ENCODE measurements at places on chromosomes 2 and 18. TPM values are rescaled to one million over a fixed set of nuclear protein-coding genes. Genes with fewer than 3 reads are reported as not detected.

The DPYSL5 gene
- total RNA-seq = not detected

GRCh38 chr2:45833968-45834344 is 182.5 kb downstream of the PRKCE start:
- no peak overlapping the region for H3K27ac ChIP-seq
- H3K36me3 ChIP-seq = no peaks in the 10 kb centered on the region
- no peak overlapping the region for H3K4me3 ChIP-seq
- H3K4me1 ChIP-seq = no peaks in the 10 kb centered on the region

DNA sequence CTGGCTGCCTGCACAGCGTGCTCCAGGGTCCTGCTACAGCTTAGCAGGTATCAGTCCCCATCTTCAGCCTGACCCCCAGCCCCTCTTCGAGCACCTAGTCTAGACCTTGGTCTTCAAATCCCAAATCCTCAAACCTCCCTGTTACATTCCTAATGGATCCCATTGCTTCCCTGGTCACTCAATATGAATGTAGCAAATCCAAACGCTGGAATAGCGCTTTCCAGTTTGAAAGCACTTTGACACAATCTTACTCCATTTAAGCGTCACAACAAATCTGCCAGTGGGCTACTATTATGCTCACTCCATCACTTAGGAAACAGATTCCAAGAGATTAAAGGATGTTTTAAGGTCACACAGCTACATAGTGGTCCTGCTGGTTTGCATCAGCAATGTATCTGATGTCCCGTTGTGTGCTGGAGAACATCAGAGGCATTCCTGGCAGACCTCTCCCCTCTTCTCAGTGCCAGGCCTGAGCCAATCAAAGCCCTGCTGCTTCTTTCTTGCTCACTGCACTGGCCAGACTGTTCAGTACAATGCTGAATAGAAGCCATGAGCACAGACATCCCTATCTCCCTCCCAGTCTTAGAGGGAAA is 11.1 kb upstream of the INO80C start:
- peak overlapping the region; percentile 95 for H3K27ac ChIP-seq
- H3K4me1 ChIP-seq = peaks cover 83% of the 10 kb centered on the region
- H3K4me3 ChIP-seq = peak overlapping the region; percentile 35
- H3K27me3 ChIP-seq = no peaks in the 10 kb centered on the region

GRCh38 chr2:207251573-207252192 is 85.9 kb upstream of the KLF7 start:
- no peaks in the 10 kb centered on the region for H3K27me3 ChIP-seq
- H3K27ac ChIP-seq = no peak overlapping the region
- no peak overlapping the region for H3K4me3 ChIP-seq

DNA sequence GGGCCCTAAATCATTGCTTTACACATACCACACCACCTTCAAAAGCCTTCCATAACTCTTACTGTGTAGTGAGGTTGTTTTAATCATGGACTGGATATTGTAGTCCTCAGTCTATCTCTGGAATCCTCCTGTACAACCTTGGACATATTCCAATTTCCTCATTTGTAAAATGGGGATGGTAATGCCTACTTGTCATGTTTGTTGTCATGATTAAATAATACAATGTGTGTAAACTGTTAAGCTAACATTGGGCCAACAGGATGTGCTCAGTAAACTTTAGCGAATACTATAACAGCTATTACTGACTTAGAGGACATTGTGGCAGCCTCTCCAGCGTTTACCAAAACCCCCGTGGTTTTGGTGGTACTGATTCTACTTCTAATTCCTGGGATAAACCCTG is 74.7 kb upstream of the PTPRM start:
- H3K27me3 ChIP-seq = peaks cover 39% of the 10 kb centered on the region
- H3K4me1 ChIP-seq = no peaks in the 10 kb centered on the region
- H3K27ac ChIP-seq = no peak overlapping the region
- no peak overlapping the region for H3K4me3 ChIP-seq

DNA sequence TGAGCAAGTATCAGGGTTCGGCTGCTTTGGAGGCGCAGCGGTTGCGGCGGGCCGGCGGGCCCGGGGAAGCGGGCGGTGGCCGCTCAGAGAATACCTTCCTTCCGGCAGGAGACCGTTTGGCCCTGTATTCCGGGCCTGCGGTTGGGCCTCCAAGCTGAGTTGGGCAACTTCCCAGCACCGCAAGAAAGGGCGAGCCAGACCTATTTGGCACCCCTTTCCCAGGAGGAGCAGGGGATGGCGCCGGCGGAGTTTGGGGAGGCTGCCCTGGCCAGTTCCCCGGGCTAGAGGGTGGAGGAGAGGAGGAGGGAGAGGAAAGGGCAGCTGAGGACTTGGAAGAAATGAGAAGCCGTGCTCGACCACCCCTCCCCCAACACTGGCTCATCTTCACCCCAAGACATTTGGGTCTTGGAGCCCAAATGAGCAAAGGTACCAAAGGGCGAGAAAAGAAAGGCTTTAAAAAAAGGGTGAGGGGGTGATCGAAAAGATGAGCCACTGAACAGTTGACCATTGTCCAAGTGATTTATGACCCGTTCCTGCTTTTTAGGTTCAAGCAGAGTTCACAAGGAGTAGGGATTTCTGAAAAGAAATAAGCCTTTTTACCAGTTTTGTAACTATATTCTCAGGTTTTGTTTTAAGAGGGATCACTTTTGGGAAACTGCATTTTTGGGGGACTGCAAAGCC is 8.4 kb downstream of the HOXD3 start:
- no peaks in the 10 kb centered on the region for H3K36me3 ChIP-seq
- no peak overlapping the region for H3K4me3 ChIP-seq
- H3K4me1 ChIP-seq = no peaks in the 10 kb centered on the region
- no peak for DNase-seq

DNA sequence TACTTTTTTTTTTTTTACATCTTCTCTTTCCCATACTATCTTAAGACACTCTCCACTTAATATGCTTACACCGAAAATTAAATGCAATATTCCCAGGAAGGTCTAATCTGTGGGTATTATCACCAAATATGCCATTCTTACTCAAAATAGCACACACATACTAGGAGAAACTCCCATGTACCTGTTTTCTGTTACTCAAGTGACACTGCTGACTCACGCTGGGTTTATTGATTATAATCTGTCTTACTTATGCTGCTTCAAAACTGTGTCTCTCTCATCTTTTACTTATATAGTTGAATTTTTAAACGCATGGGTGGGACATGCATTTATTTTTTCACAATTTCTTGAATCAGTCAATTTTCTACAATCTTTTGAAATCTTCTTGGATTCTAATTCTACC is 29.9 kb downstream of the MRPL19 start:
- H3K27me3 ChIP-seq = no peaks in the 10 kb centered on the region
- no peak for DNase-seq
- no peaks in the 10 kb centered on the region for H3K4me1 ChIP-seq
- H3K4me3 ChIP-seq = no peak overlapping the region
- 0 out of 2 replicates have a peak, but pooled peaks cover 3% of the 10 kb centered on the region for H3K36me3 ChIP-seq

GRCh38 chr2:177106212-177106611 is 106.4 kb upstream of the HNRNPA3 start:
- 0 out of 2 replicates have a peak, but pooled peaks cover 6% of the 10 kb centered on the region for H3K27me3 ChIP-seq
- H3K4me3 ChIP-seq = no peak overlapping the region
- H3K27ac ChIP-seq = no peak overlapping the region
- H3K36me3 ChIP-seq = no peaks in the 10 kb centered on the region

DNA sequence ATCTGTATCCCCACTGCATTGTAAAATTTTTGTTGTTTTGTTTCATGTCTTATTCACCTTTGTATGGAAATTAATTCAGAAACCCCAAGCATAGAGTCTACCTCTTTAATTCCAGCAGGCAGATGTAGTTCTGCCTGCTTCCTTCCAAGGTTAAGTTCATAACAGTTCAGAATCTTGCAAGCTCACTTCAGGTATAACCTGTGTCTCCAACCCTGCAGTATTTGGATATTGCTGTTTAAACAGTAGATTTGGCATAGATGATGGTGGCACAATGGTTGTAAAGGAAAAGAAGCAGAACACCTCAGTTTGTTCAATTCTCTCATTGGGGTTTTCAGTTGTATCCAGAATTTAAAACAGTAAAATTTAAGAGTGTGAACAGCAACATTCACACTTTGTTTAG is 21.2 kb downstream of the SULT1C2 start:
- no peak for DNase-seq
- no peak overlapping the region for H3K4me3 ChIP-seq
- H3K27me3 ChIP-seq = no peaks in the 10 kb centered on the region
- no peak overlapping the region for H3K27ac ChIP-seq
- H3K4me1 ChIP-seq = 0 out of 2 replicates have a peak, but pooled peaks cover 5% of the 10 kb centered on the region

DNA sequence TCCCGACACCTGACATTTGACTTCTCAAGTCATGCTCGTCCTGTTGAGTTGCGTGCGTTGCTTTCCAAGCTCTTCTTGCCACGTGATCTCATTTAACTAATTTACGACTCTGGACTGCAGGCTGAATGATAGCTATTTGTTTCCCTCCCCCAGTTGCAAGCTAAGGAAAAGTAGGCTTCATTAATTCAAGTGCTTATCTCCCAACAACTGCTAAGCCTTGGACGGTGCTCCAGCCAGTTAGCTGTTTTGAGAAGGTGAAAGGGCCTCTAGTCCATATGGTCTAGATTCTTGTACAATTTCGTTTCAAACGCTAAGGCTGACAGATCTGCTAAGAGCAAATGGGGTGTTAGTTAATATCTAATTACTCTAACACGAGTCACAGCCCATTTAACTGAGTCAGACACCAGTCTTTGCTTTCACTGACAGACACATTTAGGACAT is 21.1 kb downstream of the GPR45 start:
- H3K36me3 ChIP-seq = no peaks in the 10 kb centered on the region
- DNase-seq = no peak
- H3K4me3 ChIP-seq = no peak overlapping the region
- no peaks in the 10 kb centered on the region for H3K27me3 ChIP-seq

The POU3F3 gene
- not detected for total RNA-seq

DNA sequence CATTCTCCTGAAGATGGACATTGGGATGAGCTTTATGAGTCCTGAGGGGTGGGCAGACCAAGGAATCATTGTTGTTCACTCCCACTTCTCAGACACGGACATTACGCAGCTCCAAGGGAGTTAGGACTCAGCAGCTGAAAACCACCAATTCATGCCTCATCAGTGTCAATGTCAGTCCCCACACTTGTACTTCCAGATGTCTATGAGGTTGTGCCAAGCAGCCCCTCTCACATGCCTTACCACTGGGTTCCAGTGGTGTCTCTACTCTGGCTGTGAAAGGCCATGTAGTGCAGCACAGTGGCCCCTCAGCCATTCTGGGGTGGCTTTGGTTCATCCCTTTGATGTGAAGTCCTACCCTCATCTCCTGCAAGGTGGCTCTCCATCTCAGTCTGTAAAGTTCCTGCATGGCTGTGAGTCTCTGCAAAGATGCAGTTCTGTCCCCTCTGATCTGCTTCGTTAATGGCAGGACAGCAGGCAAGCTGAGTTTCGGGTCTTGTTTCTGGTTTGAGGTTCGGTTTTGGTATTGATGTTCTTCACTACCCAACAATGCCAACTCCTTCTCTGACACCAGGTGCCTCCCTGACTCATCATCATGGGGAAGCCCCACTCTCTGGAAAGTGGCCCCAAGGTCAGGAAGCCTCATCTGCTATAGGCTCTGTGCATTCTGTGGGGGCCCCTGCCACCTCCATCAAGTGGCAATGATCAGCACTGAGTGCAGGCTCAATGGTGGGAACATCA is 14.0 kb upstream of the COL6A3 start:
- no peak overlapping the region for H3K27ac ChIP-seq
- DNase-seq = no peak
- H3K4me1 ChIP-seq = peaks cover 15% of the 10 kb centered on the region

The CAPN14 gene
- 0.35 TPM for total RNA-seq

DNA sequence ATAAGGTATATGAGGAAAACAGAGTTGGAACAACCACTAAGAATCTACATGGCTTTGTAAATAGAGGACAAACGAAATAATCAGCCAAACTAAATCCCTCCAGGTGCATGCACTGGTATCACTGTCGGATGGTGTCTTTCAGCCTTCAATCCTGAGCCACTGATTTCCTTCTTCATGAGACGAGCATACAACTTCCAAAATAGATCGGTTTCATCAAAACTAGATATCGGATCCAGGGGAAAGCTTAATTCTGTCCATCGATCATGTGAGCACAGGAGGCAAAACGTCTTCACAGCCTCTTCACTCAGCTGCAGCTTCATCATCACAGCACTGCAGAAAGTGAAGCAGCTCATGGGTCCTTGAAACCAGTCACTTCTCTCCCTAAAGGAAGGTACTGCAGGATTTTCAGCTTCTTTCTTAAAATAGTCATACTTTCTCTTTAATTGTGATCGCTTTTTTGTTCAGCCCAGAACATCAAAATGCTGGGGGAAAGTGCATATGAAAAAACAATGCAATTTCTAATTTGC is 80.5 kb downstream of the DTNB start:
- H3K27ac ChIP-seq = no peak overlapping the region
- no peaks in the 10 kb centered on the region for H3K27me3 ChIP-seq
- DNase-seq = no peak
- H3K36me3 ChIP-seq = no peaks in the 10 kb centered on the region
- H3K4me3 ChIP-seq = no peak overlapping the region

The CFAP210 gene
- total RNA-seq = 0.96 TPM

DNA sequence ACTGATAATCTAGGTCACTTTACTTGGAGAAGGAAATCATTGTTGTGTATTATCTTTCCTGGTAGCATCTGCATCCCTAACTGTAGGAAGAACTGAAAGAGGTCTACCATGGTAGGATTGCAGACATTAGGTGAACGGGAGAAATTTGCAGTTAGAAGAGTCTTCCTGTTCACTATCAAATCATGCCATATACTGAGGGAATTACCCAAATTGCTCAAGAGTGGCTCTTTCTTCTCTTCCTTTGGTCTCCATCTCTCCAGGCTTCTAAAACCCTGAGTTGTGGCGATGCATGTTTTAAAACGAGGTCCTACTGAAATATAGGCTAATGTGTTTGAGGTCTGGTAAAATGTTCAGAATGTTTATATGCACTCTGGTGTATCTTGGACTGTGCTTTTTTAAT is 85.3 kb upstream of the HK2 start:
- no peak overlapping the region for H3K27ac ChIP-seq
- H3K4me1 ChIP-seq = peaks cover 20% of the 10 kb centered on the region
- no peaks in the 10 kb centered on the region for H3K27me3 ChIP-seq
- no peaks in the 10 kb centered on the region for H3K36me3 ChIP-seq
- H3K4me3 ChIP-seq = no peak overlapping the region

DNA sequence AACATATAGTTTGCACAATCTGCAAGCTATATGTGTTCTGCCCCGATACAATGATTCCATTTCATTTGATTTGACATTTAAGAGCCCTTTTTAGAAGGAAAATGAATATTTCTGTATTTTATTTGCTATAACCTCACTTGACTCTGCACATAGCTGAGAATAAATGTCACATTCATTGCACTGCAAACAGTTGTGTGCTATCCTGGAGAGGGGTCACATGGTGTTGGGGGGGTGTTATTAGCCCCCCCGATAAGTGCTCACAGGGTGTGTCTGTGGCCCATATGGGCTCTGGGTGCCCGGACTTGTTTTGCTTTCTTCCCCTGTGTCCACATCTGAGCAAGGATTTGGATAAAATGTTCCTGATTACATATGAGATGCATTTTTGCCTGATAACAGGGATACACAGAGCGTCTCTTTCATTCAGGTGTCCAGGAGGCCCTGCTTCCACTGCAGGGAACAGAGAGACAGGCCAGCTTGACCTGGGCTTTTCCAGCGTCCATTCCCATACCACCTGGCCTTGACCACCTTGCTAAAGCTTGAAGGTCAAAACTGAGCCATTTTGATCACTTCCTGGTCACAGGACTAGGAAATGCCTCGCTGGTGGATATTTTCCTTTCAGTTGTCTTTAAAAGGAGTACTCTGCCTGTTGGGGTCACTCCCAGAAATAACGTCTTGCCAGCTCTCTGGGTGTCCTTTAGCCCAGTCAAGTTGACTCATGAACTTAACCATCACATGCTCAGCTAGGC is 38.4 kb upstream of the ID2 start:
- H3K36me3 ChIP-seq = no peaks in the 10 kb centered on the region
- DNase-seq = no peak
- no peak overlapping the region for H3K4me3 ChIP-seq
- peaks cover 73% of the 10 kb centered on the region for H3K27me3 ChIP-seq
- H3K27ac ChIP-seq = no peak overlapping the region
- H3K4me1 ChIP-seq = no peaks in the 10 kb centered on the region

All from PC-9 (cell line).